ENCODE measurements at places on chromosomes 13 and 19. TPM values are rescaled to one million over a fixed set of nuclear protein-coding genes. Genes with fewer than 3 reads are reported as not detected.

SF3A2 gene
- 29.9 TPM for total RNA-seq

ZNF441 gene
- total RNA-seq, result not detected

ZNF681 gene
- total RNA-seq, result not detected

CILP2 gene
- total RNA-seq, result 0.02 TPM

IL4I1 gene
- not detected for total RNA-seq

ZNF584 gene
- 15.7 TPM for total RNA-seq

SLC27A1 gene
- 5.9 TPM for total RNA-seq

CCDC8 gene
- not detected for total RNA-seq

MPHOSPH8 gene
- total RNA-seq, result 10.4 TPM

MARCHF2 gene
- total RNA-seq, result 15.6 TPM

KCNN4 gene
- 22.9 TPM for total RNA-seq

FGF22 gene
- total RNA-seq, result not detected
